CD4-positive, alpha-beta T cell treated with Interleukin-17A for 1 hour (primary cell): ENCODE measurements at places on chromosomes 3 and 15.

DNA sequence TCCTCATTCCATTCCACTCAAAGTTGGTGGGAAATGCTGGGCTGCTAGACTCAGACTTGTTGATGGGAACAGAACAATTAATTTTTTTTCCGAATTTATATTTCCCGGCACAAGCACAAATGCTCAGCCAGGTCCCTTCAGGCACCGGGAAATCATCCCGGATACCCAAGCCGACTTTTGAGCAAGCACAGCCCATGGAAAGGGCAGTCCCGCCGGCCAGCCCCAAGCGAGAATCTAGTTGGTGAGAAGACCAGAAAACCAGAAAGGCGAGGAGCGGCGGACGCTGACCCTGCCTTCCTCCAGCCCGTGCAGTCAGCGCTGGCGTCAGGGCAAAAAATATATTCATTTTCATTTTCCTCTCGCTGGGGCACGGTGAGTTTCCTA lies 763 bp upstream of the ZIC4 start:
- DNase-seq, result no peak

- DNase-seq, result no peak
Measured at GRCh38 chr3:68924897-68925296, 7.5 kb downstream of the TAFA4 start.

DNA sequence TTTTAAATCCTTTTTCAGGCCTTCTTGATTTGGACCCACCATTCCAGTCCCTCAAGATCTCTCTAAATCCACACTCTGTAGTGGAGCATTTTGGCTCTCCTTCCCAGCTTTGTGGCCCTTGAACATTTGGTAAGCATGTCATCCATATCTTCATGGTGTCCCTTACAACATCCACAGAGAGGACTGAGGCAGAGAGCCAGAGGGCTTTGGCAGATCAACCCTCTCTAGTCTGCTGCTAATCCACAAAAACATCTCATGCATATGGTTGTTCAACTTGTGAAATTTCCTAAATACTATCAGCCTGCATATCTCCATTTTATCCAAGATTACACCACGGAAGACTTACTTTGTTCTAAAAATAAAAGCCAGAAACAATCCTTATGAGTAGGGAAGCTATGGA lies 23.2 kb downstream of the THRB start:
- DNase-seq, result no peak

- no peak for DNase-seq
Measured at GRCh38 chr3:96070678-96071077, 743.7 kb upstream of the EPHA6 start.

- DNase-seq, result no peak
Measured at GRCh38 chr3:177689869-177690268, 492.6 kb upstream of the TBL1XR1 start.

GRCh38 chr3:110027446-110028080 lies 690.2 kb upstream of the DPPA4 start:
- no peak for DNase-seq

GRCh38 chr3:44478055-44478468 lies 592 bp upstream of the ZNF445 start:
- no peak for DNase-seq

GRCh38 chr3:29649815-29650547 lies 369.1 kb downstream of the RBMS3 start:
- DNase-seq, result no peak

DNA sequence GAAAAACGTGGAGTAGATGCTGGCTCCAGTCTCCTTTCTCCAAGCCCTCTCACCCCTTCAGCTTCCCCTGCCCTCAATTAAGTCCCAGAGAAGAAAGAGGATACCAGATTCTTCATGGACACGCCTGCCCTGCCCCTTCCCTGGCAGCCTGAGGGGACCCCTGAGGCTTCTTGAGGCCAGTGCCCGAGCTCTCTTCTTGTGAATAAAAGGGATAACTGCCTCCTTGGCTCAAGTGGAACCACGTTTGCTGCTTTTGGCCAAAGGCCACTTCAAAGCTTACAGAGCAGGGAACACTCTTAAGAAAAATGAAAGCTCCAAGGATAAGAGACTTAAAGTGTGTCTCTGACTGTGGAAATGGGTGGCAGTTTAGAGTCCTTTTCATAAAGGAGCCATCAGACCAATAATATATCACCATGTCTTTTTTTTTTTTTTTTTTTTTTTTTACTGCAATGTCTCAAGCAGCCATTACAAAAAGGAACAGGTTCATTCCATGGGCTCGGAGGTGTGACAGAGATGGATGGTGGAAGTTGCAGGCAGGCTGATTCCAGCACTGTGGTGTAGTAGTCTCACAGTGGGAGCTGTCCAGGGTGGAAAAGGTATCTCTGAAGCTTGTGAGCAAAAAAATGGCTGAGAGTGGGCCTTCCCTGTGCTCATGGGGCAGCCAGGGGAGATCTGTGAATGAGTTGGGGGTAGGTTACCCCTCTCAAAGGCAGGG lies 108.8 kb downstream of the SEMA5B start:
- no peak for DNase-seq

DNA sequence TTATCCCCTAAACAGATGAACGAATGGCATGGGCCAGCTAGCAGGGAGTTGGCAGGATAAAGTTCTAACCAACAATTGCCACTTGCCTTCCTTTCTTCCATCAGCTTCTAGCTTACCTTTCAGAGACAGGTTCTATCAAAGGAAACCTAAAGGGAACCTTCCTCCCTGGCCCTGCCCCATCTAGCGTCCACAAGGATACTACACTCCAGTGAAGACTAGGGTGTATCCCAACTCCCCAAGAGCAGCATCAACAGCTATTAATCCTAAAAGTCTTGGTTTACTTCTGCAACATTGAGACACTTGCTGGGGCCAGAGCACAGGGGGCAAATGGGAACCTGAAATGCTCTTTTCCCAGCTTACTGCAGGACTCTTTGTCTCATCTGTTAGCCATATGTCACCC lies 37.0 kb upstream of the TMC3 start:
- no peak for DNase-seq

- no peak for DNase-seq
Measured at GRCh38 chr3:165885558-165886270, 48.5 kb upstream of the BCHE start.
